Stimulated activated naive CD8-positive, alpha-beta T cell treated with anti-CD3 and anti-CD28 coated beads, Interleukin-15, amount 100 ng/mL, for 72 hours (primary cell): ENCODE measurements at places on chromosomes 3 and 15.

GRCh38 chr15:40823572-40824343, 4.8 kb downstream of the PPP1R14D start:
- DNase-seq, result no peak

- DNase-seq, result no peak
Measured at GRCh38 chr3:10762611-10763247, 53.3 kb upstream of the SLC6A11 start.

- no peak for DNase-seq
Measured at GRCh38 chr3:50532062-50532705, 28.8 kb upstream of the CACNA2D2 start.

DNA sequence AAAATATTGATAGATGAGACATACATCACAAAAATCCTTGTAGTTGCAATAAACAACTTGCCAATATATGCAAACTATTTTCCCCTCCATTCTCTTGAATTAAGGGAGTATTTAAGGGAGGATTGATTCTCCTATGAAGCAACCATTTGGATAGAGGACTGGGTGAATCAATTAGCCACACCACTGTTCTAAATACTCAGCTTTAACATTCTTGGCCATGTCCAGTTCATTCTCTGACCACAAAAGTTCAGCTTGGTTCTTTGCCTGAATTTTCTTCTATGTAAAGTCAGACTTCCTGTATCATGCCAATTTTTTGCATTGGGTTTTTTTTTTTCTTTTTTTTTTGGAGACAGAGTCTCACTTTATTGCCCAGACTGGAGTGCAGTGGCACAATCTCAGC, 15.8 kb upstream of the SEC11A start:
- DNase-seq, result no peak

DNA sequence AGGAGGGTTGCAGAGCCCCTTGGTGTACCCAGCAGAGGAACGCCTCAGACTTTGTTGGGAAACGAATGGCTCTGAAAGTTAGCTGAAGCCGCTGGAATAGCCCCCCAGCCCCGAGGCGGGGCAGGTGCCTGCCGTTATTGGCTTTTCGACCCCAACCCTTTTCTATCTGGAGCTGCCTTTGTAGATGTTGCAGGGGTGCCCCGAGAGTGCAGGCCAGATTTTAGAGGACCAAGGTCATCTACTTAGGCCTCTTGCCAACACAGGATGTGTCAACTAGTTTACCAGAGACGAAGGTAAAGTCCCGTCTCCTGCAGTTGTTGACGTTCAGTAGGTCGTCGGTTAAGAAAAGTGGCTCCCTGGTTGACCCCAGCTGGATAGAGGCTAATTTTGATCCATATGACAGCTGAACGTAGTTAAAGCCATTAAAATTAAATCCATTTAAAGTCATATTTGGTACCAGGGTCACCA, 579 bp upstream of the UBE3A start:
- DNase-seq, result no peak

DNA sequence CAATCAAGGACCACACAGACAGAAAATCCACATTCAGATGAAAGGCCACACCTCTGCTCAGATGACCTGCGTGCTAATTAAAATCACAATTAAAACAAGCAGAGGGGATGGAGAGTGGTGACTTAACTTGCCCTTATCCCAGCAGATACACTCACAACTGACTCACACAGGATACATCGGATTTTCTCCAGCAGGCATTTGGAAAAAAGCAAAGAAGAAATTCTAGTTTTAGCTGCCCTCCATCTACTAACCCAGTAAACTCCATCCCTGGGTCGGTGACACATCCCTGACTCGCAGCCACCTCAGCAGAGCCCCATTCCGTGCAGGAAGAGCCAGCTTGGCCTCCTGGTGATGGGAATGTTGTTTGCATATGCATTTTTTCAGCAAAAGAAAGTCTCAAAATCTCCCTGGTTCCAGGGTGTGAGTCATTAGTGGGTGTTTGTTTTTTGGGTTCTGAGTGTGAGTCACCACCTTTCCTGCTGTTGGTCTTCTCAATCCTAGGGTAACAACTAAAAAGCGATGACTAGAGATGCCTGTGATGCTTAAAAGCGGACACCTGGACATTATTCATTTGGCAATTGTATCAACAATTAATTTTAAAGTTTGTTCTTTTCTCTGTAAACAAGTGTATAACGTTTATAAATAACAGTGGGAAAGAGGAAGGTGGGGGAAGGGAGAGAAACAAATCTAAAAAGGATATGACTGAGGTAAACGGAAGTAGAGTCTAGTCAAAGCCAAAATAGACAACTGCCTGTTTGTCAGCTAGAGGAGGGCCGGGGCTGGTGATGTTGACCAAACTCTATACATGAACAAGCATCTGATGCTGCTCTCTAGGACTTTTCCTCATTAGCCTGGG, 49.8 kb upstream of the SLC4A7 start:
- DNase-seq, result no peak

DNA sequence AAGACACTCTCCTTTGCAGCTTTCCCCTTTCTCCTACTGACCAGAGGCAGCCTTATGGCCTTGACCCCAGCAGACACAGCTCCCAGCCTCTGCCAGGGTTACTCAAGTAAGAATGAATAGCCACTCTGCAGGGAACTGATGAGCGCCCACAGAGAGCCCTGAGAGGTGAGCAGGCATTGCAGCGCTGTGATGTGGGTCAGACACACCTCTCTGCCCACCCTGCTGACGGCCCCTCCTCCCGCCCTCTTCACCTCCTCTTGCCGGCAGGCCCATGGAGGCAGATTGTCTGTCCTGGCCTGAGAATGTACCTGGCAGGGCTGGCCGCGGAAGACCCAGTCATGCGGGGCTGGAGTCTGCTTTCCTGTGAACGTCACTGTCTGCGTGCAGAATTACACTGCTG, 512.6 kb upstream of the PPP2R3A start:
- DNase-seq, result no peak

DNA sequence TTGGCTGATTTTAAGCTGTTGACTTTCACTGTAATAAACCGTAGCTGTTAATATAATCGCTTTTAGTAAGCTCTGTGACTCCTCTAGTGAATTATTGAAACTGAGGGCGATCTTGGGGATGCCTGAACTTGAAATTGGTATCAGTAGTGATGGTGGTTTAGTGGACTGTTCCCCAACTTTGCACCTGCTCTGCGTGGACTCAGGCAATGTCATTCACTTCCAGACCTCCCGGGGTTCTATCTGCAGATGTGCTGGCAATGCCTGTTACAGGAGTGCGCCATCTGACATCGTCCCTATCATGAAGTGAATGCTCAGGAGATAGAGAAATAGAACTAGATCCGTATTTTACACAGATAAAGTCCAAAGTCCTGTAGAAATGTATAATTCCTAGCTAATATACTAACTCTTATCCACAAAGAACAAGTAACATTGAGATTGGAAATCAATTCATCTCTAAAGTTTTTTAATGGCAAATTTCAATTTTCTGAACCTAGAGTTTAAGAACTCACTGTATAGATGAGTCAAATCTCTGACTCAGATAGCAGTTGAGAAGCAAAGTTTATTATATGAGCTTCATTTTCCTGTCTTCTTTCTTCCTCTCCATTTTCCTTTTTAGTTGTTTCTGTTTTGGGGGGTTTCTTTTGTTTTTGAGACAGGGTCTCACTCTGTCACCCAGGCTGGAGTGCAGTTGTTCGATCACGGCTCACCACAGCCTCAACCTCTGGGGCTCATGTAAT, 51.8 kb downstream of the HEG1 start:
- no peak for DNase-seq

DNA sequence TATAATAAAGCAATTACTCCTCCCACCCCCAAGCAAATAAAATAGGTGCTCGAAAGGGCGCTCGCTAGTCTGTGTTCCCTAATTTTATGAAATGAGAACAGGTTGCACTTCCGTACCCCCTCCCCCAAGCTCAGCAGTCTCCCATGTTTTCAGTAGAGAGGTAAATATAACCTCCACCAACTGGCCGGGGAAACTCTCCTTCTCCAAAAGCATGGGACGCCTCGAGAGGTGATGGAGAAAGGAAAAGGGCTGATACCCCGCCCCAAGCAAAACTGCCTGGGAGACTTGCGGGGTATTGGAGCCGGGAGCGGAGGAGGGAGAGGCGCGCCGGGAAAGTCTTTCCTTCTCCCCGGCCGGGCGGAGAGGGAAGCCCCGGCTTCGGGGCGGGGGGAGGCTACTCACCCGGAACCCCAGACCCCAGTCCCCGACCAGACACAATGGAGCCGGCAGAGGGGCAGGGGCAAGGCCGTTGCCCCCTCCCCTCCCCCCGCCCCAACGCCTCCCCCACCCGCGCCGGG, 605 bp downstream of the DCUN1D1 start:
- DNase-seq, result peak; percentile 17

- no peak for DNase-seq
Measured at GRCh38 chr3:150216866-150217600, 191.1 kb upstream of the TSC22D2 start.
